ENCODE measurements at places on chromosomes 1 and 21.

DNA sequence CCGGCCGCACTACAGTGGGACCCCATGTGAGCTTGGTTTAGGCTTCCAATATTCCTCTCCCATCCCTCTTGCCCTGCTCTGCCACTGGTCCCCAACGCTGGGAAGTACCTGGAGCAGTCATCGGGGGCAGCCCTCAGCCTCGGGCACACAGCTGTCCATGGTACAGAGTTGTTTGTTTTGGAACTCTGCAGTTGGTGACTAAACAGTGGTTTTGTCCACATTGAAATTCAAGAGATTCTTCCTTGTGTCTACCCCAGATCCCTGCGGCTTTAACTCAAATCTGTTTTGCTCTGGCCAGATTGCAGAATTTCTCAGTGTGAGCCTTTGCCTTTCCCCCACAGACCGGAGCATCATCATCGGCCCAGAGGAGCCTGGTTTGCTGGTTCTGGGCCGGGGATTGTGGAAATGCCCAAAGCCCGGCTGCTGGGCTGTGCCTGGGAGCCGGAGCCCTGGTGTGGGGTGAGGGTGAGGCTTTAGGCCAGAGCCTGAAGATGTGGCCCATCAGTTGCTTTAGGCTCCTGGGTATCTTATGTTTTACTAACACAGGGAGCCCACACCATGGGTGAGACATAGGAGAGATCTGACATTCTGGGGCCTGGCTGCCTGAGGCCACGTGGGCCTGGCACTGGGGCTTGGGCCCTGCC, 93.2 kb downstream of the ARHGEF10L start:
- DNase-seq: no peak

DNA sequence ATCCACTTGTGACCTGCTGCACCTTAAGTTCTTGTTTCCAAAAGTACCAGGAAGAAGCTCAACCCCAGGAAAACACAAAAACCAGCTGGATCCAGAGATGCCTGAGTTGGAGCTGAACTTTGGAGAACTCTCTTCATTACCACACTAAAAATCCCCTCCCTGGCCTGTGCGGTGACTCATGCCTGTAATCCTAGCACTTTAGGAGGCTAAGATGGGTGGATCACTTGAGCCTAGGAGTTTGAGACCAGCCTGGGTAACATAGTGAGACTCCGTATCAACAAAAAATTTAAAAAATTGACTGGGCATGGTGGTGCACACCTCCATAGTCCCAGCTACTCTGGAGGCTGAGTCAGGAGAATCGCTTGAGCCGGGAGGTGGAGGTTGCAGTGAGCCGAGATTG, 6.2 kb downstream of the MAP1LC3C start:
- DNase-seq: no peak

GRCh38 chr21:42925114-42925926, at the start of gene ERVH48-1:
TSS of gene ERVH48-1 (minus strand) at chr21:42925630. CDS start at chr21:42919006, 6,624 bp downstream.
- DNase-seq: no peak

- no peak for DNase-seq
Measured at GRCh38 chr1:211571998-211572397, 7.0 kb downstream of the SLC30A1 start.

DNA sequence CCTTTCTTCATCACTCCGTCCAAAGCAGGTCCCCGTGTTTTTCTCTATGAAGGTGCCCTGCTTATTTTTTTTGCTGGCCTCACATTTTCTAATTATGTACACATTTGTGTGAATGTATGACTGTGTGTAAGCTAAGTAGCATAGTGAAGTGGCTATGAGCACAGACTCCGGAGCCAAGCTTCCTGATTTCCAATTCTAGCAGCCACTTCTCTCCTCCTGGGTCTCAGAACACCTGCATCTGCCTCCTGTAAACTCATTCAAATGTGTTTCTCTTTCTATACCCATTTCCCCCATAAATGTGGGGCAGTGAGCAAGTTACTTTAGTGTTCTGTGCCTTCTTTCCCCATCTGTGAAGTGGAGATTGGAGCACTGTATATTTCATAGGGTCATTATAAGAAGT, 2.1 kb downstream of the SLAMF6 start:
- no peak for DNase-seq

DNA sequence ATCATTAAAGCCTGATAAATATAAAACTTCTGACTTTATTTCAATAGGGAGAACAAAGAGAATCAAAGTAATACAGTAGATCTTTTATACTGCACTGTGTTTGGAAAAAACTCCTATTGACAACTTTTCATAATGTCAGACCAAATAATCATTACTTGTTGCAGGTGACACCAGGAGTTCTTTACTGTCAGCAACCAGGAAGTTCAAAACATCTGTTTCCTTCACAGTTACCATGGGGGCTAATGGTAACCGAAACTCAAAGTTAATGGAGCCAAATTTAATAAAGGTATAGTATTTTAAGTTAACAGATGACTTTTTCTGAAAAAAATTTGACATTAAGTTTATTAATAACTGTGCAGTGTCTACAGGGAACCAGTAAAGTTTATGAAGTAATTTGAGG, 10.6 kb downstream of the EFCAB7 start:
- no peak for DNase-seq

DNA sequence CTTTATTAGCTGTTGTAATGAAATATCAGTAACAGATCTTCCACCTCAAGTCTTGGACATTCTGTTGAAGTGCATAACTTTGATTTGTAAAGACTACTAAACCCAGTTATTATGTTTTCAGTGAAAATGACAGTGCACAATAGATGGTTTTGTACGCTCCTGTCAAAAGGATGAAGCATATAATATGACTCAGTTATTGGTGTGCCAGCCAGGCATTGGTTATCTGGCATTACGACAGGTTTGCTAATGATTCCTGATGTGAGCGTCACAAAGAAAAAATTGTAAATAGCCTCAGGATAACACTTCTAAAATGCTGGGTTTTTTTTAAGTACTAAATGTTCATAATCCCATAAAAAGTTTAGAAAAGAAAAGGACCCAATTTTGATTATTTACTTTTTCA, 147.9 kb downstream of the MAGI3 start:
- no peak for DNase-seq

DNA sequence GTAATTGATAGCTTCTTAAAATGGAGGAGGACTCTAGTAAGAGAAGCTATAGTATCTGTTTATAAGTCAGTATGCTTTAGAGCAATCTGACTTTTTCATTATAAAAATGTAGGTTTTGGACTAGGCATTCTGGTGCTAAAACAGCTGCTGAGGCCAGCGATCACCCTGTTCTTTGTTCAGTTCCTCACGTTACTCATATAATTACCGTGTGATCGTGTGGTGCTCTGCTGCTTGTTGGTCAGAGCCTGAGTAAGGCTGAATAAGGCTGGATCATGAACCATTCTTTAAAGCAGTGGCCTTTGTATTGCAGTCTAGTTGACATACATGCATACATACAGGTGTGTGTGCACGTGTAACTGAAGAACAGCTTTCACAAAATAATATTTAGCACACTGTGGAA, 25.2 kb downstream of the CDC42 start:
- DNase-seq: no peak

GRCh38 chr1:118202076-118202608, 17.1 kb upstream of the SPAG17 start:
- no peak for DNase-seq

DNA sequence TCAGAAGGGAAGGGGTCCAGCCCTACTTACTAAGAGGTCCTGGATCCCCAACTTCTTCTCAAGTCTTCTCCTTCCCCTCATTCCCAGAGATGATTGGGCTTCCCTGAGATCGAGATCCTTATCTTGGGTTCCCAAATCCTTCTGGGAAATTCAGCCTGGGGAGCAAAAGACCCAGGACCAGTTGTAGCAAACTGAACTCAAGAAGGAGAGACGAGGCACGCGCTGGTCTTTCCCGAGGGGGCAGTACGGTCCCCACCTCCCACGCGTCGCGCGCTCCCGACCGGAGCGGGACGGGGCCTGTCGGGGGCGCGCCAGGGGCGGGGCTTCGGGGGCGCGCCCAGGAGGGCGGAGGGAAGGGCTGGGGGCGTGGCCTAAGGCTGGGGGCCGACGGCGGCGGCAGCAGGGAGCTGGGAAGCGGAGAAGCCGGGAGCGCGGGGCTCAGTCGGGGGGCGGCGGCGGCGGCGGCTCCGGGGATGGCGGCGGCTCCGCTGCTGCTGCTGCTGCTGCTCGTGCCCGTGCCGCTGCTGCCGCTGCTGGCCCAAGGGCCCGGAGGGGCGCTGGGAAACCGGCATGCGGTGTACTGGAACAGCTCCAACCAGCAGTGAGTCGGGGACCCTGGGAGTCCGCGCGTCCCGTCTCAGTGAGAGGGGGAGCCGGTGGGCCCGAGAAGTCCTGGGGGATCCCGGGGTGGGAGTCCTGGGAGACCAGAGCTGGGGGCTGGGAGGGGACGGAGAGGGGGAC, at the start of gene EFNA3:
EFNA3 (plus strand) TSS at position 369 of the 741 bp plus-strand sequence; CDS start at position 474, 105 bp downstream.
- peak; percentile 92 for DNase-seq

- no peak for DNase-seq
Measured at GRCh38 chr1:211876851-211877590, 46.5 kb upstream of the LPGAT1 start.

- no peak for DNase-seq
Measured at GRCh38 chr1:162779043-162779442, 11.5 kb upstream of the HSD17B7 start.

DNA sequence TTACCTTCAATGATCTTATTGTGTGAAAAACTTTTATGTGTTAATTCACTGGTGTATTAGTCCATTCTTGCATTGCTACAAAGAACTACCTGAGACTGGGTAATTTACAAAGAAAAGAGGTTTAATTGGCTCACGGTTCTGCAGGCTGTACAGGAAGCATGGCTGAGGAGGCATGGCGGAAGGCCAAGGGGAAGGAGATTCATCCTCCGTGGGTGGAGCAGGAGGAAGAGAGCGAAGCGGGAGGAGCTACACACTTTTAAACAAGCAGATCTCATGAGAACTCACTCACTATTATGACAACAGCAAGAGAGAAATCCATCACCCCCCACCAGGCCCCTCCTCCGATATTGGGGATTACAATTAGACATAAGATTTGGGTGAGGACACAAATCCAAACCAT, 44.2 kb upstream of the RGS7 start:
- no peak for DNase-seq

DNA sequence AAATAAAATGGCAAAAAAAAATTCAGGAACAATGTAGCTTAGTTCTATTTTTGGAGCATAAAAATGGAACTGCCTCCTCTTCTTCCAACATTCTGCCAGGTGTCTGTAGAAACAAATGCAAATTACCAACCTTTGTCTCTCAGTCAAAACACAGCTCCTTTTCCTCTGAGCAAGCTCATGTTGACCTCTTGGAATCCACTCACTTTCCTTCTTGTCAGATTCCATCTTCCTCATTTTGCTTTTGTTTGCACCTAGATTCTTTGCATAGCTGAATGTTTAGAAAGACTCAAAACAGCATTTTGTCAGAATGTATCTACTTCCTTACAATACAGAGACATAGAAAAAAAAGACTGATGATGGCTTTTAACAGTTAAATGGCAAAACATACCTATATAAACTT, 178.2 kb downstream of the ADGRL2 start:
- DNase-seq: no peak

- peak; percentile 63 for DNase-seq
Measured at GRCh38 chr1:41673378-41673777, 188.9 kb upstream of the EDN2 start.

All from GM13977 (cell line).